ENCODE measurements at places on chromosomes 3 and 15.

- no peak for DNase-seq
Measured at GRCh38 chr3:13525827-13526625, 22.9 kb upstream of the FBLN2 start.

- no peak for DNase-seq
Measured at GRCh38 chr3:155197786-155198185, 95.7 kb downstream of the STRIT1 start.

DNA sequence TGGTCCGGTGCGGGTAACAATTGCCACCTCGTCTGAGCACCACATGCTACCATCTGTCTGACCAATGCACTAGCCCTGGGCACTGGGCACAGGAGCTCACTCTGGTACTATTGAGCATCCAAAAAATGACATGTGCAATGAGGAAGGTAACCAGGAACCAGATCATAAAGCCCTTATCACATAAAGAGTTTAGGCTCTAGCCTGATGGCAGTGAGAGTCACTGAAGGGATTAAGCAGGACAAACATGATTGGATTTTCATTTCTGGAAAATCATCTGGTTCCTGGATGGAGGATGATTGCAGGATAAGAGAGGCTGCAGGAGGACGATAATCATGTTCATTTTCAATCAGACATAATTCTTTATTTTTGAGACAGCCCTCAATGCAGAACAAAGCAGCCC lies 12.4 kb downstream of the NDUFB4 start:
- no peak for DNase-seq

- no peak for DNase-seq
Measured at GRCh38 chr15:55742498-55742926, 440 bp downstream of the PRTG start.

- no peak for DNase-seq
Measured at GRCh38 chr3:65953881-65954733, 84.6 kb downstream of the MAGI1 start.

DNA sequence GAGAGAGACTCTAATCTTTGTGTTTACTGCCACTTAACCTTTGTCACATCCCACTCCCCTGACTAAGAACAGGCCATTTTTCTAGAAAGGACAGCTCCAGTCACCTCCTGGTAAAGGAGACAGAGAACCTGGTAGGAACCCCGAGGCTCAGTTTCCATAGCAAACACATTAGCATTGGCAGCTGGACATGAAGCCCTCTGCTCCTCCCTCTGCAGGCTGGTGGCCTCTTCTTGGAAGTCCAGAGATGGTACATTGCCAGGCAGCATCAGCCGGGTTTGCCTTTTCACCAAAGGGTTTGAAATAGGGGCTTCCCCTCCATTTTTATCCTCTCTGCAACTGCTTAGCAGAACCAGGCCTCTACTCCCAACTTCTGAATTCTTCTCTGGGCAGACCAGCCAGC lies 213.4 kb upstream of the SEMA6D start:
- DNase-seq, result no peak

DNA sequence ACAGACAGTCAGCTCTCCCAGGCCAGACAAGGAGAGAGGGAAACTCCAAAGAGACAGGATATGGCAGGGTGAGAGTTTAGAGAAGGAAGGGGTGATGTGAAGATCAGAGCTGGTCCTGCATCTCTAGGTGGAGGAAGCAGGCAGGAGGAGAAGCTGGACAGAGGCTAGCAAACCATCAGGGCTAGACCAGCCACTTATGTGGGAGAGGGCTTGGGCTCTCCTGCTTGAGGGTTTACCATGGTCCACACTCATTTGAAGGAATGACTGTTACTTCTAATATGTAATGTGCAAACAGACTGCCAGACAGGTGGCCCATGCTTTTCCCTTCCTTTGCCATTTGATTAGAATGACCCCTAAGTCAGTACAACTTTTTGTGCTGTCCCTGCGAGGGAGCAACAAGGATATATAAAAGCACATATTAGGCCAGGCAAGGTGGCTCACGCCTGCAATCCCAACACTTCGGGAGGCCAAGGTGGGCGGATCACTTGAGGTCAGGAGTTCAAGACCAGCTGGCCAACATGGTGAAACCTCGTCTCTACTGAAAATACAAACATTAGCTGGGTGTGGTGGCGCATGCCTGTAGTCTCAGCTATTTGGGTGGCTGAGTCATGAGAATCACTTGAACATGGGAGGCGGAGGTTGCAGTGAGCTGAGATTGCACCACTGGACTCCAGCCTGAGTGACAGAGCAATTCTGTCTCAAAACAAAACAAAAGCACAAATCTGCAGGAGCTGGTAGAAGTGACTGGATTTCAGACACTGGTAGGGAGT lies 41.0 kb upstream of the MANF start:
- no peak for DNase-seq

- no peak for DNase-seq
Measured at GRCh38 chr3:143613226-143613625, 235.0 kb downstream of the SLC9A9 start.

GRCh38 chr3:194833114-194833910 lies 147.6 kb downstream of the FAM43A start:
- no peak for DNase-seq

- DNase-seq, result no peak
Measured at GRCh38 chr3:131596884-131597283, 94.1 kb upstream of the MRPL3 start.

DNA sequence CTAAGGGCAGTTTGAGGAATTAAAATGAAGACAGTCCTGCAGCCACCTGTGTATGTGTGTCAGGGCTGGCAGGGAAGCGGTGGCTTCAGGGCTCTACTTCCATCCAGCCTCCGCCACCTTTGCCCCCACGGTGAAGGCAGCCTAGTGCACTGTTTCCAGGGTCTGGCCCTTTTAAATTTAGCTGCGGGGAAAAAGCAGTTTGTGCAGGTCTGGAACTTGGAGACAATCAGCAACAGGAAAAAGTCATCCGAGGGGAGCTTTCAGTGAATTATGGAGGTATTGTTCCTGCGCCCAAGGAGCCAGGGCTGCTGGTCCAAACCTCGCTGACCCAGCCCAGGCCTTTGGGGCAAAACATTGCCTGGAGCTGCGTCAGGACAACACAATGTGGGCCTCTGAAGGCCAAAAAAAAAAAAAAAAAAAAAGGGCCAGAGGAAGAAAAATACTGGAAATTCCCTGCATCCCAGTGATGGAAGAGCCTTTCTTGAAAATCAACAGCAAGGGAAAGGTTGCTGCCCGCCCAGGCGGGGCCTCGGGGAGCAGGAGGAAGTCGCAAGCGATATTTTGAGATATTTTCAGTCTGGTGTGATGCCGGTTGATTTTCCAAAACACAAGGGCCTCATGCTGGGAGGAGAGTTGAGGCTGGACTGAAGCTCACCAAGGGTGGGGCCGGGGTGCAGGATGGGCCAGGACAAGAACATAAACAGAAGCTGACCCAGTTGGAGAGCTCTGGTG lies 25.5 kb upstream of the FGD5 start:
- DNase-seq, result no peak

- DNase-seq, result no peak
Measured at GRCh38 chr15:44261007-44261706, 27.4 kb upstream of the GOLM2 start.

DNA sequence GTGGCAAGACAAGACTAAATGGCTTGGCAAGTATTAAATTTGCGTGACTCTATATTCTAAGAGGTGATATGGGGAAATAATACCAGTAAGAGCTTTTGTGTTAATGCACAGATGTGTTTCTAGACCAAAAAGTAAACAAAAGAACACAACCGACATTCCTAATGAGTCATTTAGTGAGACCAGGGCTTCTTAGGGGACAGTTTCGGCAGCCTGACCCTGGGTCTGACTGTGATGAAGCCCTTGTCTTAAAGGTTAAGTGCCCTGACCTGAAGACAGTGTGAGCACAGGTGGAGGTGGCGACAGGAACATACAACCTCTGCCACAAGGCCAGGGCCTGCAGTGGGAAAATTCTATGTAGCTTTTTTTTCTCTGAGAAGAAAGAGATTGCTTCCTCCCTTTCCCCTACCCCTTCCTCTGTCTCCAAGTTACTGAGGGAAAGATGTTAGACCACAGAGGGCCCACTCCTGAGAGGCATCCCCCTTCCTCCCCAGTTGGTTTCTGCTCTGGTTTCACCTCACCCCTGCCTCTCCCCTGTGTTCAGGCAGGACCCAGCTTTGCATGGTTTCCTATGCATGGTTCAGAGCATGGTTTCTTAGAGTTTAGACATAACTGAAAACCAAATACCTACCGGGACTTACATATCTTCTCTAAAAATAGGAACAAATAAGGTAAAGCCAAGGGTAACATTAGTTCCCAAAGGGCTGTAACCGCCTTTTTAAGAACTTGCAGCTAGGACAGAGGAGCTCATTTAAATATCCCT lies 24.8 kb upstream of the CMTM7 start:
- DNase-seq, result no peak
